ENCODE measurements at places on chromosomes 11 and 22.

DNA sequence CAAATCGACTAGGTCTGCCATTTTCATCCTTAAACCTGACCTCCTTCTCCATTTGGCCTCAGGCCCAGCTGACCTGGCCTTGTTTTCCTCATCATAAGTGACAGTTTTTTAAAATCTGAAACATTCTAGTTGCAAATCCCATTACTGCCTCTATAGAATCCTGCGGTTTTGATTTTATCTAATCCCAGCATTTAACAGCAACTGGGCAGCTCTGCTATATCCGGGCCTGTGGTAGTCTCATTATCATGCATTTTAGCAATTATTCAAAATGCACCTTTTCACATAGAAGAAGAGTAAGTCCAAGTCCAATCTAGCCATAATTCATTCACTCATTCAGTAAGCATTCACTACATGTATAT is 28.6 kb upstream of the BIRC3 start:
- DNase-seq, result no peak

- DNase-seq, result no peak
These were observed 129.9 kb downstream of the NAV2 start for GRCh38 chr11:19842505-19842904.

DNA sequence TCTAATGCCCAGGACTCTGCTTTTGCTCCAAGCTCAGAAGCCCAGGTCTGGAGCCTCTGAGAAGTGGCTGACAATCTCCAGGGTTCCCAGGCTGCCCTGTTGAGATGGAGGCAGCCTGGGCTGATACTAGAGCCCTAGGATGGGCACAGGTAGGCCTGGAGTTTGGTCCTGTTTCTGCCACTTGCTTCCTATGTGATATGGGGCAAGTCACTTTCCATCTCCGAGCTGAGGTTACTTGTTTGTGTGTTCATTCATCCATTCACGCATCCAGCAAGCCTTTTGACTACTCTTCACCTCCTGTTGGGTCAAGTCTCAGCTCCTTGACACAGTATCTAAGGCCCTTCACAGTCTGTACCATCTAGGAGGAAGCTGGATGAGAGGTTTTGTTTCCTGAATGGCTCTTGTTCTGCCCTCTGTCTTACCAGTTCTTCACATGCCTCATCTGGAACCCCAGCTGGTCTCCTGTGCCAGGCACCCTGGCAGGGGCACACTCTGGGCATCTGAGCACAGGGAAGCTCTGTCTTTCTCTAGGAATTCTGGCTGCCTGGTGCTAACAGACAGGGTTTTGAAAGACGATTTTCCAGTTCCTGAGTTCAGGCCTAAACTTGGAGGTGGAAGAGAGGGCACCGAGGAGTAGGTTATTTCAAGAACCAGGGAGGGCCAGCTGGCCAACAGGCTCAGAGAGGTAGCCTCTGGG is 53.2 kb upstream of the AMPD3 start:
- DNase-seq, result no peak

- no peak for DNase-seq
These were observed 22.9 kb upstream of the CHRM4 start for GRCh38 chr11:46414466-46414796.

DNA sequence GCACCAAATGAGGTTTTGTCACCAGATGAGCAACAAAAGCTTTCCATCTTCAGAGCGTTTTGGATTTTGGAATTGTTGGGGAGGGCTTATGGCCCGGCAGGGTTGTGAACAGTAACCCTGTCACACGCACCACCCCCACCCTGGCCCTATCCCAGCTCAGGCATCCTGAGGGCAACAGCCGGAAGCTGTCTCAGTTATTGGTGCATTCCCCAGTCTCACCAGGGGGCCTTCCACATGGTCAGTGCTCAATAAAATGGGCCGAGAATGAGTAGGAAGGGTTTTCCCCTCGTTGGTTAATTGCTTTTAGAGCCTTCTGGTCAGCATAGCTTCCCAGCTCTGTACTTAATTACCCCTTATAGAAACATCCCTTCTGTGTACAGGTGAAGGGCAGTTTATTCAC is 46.0 kb downstream of the LRP5 start:
- DNase-seq, result no peak

- DNase-seq, result peak; percentile 17
These were observed 8.8 kb downstream of the RIN1 start for GRCh38 chr11:66327171-66328030.

DNA sequence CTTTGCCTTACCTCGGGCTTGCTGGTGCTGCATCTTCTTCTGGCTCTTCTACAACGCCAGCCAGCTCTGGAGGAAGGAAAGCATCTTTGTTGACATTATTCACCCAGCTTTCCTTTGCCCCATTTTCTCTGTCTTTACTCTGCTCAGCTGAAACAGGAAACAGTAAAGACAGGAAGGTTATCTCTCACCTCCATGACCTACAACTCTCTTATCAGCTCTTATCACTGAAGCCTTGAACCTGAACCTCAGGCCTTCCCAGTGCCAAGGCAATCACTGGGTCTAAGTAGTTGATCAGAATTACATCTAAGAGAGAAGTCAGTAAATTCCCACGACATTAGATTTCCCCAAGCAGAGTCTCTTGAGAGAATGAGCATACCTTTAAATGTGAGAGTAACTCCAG is 59.6 kb upstream of the CCDC89 start:
- no peak for DNase-seq

DNA sequence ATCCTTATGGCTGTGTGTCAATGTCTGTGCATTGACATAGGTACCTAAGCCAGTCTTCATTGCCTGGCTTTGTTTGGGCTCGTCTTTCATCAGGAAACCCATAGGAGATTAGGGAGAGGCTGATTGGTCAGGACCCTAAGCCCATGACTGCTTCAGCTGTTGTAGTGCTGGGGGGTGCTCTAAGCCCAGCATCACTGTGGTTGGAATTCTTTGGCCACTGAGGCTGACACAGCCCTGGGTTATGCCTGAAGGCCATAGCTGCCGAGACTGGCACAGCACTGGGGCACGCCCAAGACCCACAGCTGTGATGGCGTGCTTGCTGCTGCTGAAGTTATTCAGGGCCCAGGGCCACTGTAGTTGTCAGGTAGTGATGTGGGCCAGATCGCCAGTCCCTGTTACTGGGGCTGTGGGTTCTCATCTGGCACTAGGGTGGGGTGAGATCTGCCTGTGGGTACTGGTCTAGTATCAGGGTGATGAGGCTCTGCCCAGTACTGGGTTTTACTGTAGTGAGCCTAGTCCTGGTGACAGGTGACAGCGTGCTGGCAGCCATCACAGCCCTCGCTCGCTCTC is 4.9 kb downstream of the USP18 start:
- no peak for DNase-seq

GRCh38 chr11:14567064-14567651 is 47.0 kb upstream of the PSMA1 start:
- DNase-seq, result no peak

DNA sequence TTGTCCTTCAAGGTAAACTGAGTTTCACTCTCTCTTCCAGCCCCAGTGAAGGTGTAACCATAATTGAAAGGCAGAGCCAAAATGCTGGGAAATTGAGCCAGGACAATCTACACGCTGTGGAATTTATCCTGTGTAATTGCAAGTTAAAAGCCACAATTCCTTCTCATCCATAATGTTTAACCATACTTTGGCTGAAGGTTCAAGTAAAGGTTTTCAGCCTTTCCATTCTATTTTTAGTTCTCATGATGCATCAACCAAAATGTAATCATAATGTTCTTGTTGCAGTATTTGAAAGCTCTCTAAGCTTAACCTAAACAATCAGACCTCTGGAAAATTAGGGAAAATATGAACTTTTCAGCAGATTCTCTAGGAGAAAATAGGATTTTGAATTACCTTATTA is 14.0 kb upstream of the ARHGAP42 start:
- no peak for DNase-seq
